Foreskin melanocyte (primary cell): ENCODE measurements at places on chromosomes 13 and 19.

GRCh38 chr19:262125-262524 is 29.1 kb downstream of the PLPP2 start:
- no peak for DNase-seq

DNA sequence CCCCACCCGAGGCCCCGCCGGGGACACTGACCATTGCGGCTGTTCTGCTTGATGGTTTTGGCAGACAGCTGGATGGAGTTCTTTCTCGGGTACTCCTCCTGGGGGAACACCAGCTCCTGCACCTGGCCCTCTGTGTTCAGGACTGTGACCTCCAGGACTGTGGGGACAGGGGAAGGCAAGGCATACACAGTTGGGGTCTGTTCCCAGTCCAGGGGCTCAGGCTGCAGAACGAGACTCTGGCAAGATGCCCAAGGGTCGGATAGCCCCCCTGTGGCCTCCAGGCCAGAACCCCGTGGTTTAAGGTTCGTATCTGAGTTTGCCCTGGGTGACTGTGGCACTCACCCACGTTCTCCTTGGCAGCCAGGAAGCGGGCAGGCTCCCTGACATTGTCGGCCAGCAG is 22.7 kb upstream of the ASF1B start:
- DNase-seq = no peak

GRCh38 chr19:11046605-11047354 is 42.5 kb upstream of the LDLR start:
- DNase-seq = no peak

DNA sequence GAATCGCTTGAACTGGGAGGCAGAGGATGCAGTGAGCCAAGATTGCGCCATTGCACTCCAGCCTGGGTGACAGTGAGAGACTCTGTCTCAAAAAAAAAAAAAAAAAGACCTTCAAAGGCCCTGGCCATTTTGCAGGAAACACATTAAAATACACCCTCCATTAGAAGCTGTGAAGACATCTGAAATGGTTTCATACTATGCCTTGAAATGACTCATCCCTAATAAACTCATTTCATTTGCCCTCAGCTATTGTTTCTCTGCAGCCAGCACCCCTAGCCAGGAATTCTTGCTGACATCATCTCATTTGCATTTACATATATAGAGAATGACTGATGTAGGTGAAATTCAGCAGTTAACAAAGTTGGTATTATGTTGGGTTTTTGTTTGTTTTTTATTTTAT is 8.7 kb downstream of the EML2 start:
- peak; percentile 84 for DNase-seq

DNA sequence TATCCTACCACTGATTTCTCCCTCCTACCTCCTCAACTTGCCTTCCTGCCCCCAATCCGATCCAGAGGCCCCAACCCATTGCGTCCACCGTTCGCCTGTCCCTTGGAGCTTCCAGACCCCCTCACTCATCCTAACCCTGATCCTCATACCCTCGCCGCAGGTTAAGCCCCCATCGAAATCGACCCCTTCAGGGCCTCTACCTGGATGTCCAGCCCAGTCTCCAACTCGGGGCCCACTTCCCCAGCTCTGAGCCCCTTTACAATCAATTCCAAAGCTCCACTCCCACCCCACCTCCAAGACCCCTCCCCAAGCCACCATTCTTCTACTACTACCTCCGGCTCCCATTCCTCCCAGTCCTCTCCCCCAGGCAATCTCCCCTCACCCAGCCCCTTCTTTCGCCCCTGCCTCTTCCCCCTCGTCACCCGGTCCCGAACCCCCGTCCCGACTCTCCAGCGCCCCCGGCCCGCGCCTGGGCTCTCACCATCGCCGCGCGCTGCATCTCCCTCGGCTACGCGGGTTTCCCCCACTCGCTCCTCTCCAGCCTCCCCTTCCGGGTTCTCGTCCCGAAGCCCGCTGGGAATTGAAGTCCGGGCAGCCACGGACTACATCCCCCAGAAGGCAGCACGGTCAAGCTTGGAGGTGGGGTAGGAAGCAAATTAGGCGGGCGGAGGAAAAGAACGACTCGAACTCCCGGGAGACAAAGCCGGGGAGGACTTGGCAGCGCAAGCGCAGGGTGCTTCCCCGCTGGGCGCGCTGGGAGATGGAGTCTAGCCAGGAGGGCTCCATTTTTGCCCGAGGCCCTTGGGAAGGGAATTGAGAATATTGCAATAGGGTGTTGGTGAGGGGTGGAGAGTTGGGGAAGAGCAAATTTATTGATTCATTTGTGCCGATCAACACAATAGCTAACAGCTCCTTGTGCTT is at the start of gene FBXO46:
TSS of gene FBXO46 (minus strand) at position 529 of the 921 bp plus-strand sequence. CDS start 17,401 bp downstream, outside the sequence.
- peak; percentile 98 for DNase-seq

DNA sequence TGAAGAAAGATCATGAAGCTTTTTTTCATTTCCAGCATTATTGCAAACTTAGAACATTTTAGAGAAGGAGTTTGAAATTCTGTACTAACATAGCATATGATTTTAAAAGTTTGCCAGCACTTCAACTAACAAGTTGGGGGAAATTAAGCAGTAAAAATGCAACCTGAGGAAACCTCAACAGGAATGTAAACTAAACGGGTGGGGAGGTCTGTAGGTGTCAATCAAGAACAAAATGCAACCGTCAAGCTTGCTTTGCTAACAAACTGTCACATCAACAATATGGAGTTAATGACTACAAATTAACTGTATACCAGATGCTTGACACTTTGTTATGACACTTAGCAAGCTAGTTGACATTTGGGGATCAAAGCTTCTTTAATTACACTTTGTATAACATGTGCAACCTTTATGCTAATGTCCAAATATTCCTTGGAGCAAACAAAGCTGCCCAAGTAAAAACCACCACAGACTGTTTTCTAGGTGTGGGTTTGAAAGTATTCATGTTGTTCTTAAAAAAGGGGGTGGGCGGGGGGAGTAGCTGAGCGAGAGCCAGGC is 52.1 kb downstream of the DACH1 start:
- DNase-seq = no peak

DNA sequence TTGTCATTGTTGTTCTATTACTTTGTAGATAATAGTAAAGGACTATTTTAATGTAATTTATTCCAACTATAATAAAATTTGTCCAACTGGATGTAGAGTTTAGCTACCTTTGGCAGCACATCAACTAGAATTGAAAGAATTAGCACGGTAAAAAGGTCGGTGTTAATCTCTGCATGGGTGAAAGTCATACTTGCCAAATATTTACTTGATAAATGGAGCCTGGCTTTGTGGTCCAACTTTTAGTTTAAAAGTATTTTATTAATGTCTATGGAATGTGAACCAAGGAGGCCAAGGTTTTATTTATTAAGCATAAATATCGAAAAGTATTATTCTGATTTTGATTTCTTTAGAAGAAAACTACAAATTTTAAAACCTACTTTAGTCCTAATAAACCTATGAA is 1389.0 kb downstream of the PCDH9 start:
- no peak for DNase-seq

- no peak for DNase-seq
Measured at GRCh38 chr13:104895521-104895920, 1639.9 kb downstream of the EFNB2 start.

DNA sequence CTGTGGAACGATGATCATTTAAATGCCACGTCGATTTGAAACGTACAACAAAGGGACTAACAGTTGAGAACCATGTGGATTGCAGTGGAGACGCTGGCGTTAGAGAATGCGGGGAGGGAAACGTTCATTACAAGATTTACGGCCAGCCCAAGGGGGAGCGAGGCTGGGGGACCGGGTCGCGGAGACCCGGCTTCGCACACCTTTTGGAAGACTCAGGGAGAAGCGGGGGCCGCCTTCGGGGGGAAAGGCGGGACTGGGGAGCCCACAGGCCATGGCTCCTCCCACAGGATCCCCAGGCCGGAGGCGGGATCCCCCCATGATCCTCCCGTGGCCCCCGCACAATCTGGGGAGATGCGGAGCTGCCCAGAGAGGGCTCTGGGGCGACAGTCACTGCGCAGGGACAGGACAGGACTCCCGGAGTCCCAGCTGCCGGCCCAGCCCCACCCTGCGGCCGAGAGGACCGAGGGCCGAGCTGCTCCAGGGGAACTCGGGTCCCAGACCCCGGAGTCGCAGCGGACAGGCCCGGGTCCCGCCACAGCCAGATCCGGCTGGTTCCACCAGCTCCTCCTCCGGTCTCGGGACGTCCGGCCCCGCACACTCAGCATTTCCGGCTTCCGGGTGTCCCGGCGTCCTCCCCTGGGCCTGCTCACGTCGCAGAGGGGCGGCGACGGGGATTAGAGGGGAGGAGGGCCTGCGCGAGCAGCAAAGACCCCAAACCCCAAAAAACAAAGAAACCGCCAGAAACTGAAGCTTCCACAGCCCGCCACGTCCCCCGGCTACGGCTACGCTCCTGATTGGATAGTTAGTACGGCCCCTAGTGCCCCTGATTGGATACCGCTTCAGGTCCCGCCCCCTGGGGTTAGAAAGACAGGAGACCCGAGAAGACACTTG is 21.1 kb upstream of the OR10H1 start:
- peak; percentile 95 for DNase-seq

GRCh38 chr13:39284801-39285388 is 246.6 kb downstream of the NHLRC3 start:
- DNase-seq = peak; percentile 20

- no peak for DNase-seq
Measured at GRCh38 chr19:10126213-10126639, 6.5 kb upstream of the EIF3G start.

DNA sequence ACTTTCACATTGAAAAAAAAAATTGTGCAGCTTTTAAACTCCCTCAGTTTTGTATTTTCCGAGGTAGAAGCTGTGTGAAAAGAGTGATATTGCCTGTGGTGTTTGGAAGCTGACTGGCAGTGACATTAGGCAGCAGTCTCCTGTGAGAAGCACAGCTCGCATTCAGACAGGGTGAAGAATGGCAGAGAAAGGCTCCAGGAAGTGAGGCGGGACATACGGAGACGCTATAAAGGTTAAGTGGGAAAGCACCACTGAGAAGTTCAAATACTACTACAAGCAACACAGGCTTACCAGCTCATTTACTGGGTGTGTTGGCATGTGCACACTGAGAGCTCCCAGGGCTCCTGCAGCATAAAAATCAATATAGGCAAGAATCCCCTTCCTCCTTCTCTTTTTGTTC is 88.4 kb downstream of the RXFP2 start:
- no peak for DNase-seq
